ENCODE measurements at places on chromosomes 4 and X.

DNA sequence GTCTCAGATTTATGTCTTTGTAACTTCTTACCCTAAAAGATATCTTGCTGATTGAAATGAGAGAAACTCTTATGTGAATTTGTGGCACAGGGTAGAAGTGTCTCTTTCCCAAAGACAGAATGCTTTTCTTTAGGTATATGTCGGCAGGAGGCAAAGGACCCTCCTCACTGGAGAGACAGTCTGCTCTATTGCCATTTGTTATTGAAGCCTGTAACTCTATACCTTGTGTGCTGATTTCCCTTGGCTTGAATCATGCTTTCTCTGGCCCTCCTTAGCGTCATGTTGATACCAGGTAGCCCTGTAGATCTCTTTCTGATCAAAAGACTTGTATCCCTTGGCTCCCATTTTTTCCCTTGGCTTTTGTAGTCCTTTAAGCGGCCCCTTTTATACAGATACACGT, 284.3 kb downstream of the CXXC4 start:
- no peak for DNase-seq

- DNase-seq = no peak
Observed at GRCh38 chr4:109649872-109650271, 53.4 kb downstream of the CASP6 start.

GRCh38 chr4:142960126-142960525, 114.0 kb upstream of the INPP4B start:
- DNase-seq = no peak

GRCh38 chrX:21723084-21723483, 34.8 kb downstream of the SMPX start:
- no peak for DNase-seq

- DNase-seq = no peak
Observed at GRCh38 chr4:88653371-88653946, 44.2 kb downstream of the NAP1L5 start.

DNA sequence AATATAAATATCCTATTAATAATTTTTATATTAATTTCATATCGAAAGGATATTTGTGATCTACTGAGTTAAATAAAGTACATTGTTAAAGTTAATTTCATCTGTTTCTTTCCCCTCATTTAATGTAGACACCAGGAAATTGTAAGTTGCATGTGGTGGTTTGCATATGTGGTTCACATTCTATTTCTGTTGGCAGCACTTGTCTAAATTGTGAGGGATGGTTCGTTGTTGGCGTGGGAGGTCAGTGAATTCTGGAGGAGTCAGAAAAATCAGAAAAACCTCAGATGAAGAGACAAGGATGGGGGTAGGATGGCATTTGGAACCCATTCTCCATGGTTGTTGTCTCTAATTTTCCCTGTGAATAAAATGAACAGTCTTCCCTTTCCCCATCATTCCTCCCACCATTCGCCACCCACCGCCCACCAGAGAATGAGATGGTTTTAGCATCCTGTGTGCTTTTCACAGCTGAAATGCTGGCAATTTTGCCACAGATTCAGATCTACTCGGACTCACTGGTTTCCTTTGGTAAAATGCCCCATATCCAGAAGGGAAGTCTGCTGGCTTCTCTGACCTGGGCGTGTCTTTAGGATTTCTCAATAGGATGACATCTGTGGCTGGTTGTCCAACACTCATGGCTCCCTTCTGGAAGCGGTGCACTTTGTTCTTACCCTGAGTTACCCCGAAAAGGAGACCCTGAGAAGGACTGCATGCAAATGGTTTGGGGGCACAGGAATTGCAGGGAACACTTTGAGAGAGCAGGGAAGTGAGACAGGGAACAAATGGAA, 52.3 kb downstream of the LGI2 start:
- no peak for DNase-seq

- DNase-seq = peak; percentile 2
Observed at GRCh38 chrX:63754136-63754859, 30.7 kb downstream of the ARHGEF9 start.

DNA sequence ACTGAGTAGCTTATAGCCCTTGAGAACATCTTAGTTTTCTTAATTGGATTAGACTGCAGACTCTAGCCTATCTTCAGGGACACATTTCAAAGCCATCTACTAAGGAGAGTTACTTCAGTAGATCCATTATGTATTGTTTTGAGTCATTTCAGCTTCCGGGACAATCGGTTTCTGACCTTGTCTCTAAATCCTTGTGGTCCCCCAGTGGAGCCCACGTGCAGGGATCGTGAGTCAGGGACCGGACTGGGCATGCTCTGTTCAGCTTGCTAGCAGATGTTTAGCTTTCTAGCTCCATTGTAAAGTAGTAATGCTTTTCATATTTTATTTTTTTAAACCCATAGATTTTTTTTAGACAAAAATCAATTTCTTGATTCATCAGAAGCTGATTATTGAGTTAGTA, 211.9 kb upstream of the PRPS2 start:
- no peak for DNase-seq

DNA sequence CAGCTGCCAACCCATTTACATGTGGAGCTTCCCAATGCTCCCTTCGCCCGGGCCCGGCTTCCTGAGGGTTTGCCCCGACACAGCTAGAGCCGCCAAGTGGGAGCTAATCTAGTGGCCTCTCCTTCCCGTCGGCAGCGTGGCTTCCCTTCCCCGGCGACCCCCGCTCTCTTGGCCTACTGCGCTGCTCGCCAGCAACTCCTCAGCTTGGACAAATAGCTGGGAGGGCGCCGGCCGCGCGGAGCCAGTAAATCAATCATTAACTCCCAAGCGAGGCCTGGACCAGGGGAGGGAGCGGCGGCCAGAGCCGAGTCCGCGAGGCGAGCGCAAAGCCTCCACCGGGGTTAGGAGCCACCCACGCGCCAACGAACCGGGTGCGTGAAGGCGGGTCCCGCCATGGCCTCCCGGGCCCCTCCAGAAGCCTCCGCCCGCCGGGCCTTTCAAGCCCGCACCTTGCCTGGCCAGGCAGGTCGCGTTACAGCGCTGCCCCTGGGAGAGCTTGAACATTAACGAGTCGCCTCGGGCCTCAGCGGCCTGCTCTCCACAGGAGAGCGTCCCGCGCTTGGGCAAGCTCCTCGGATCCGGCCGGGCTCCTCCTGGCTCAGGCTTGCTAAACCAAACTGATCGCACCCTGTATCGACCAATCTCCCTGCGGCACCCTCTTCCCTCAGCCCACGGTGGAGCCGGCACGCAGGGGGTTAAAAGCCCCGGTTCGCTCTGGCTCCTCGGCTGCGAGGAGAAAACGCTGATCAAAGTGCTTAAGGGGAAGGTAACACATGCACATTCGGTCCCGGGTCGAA, 10.6 kb upstream of the BCOR start:
- DNase-seq = no peak

GRCh38 chr4:54099748-54100574, at the start of gene GSX2:
GSX2 (plus strand) TSS chr4:54100163; CDS start chr4:54100345, 182 bp downstream.
- DNase-seq = no peak

- no peak for DNase-seq
Observed at GRCh38 chrX:24100713-24101112, 46.0 kb downstream of the EIF2S3 start.

DNA sequence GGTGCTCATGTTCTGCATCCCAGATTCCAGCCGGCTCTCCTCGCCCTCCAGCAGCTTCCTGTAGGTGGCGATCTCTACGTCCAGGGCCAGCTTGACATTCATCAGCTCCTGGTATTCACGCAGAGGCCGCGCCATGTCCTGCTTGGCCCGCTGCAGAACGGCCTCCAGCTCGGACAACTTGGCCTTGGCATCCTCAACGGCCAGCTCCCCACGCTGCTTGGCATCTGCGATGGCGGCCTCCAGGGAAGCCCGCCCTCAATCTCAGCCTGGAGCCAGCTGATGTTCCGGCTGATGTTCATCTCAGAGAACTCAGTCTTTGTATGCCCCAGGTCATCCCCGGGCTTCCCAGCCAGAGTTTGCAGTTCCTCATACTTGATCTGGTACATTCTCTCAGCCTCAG, 431.8 kb upstream of the DIPK2B start:
- no peak for DNase-seq

GRCh38 chr4:140497747-140498636, at the start of gene MGAT4D:
MGAT4D (minus strand) TSS chr4:140498293; CDS start chr4:140498222, 71 bp downstream.
- DNase-seq = no peak

DNA sequence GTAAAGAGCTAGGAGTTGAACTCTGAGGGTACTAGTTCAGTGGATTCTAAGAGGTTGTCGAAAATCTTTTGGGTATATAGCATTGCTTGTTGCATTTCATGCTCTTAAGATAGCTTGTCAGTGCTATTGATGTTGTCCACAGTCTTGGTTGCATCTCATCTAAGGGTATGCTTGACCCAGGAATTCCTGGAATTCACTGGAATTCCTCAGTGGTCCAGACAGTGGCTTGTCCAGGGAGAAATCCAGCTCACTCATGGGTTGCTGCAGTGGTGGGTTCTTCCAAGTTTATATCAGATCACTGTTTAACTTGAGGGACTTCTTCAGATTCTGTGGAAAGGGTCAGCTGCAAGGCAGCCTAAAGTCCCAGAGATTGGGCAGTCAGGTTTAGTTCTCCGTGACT, 29.8 kb upstream of the SMARCAD1 start:
- no peak for DNase-seq

- no peak for DNase-seq
Observed at GRCh38 chrX:32447640-32448039, 763.7 kb downstream of the DMD start.

- DNase-seq = no peak
Observed at GRCh38 chr4:101074326-101074725, 273.0 kb downstream of the PPP3CA start.

GRCh38 chr4:722851-723360, 17.3 kb downstream of the PCGF3 start:
- no peak for DNase-seq

- no peak for DNase-seq
Observed at GRCh38 chrX:53087388-53087831, 5.2 kb downstream of the TSPYL2 start.

DNA sequence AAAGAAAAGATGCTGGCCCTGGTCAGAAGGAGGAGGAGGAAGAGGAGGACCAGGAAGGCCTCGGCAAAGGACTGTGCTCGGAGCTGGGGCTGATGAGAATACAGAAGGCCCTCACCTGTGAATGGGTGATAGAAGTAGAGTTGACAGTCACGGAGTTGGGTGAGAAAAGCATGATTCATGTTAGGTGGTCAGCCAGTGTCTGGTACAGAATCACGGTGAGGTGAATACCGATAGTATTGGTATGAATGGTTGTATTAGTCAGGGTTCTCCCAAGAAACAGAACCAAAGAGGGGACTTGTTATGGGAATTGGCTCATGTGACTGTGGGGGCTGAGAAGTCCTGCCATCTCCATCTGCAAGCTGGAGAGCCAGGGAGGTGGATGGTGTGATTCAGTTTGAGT, 32.5 kb upstream of the FAM156A start:
- DNase-seq = no peak
